HS-27A (cell line): ENCODE measurements at places on chromosomes 7 and 10.

GRCh38 chr10:124359336-124359832, 59.3 kb downstream of the OAT start:
- no peak for DNase-seq

DNA sequence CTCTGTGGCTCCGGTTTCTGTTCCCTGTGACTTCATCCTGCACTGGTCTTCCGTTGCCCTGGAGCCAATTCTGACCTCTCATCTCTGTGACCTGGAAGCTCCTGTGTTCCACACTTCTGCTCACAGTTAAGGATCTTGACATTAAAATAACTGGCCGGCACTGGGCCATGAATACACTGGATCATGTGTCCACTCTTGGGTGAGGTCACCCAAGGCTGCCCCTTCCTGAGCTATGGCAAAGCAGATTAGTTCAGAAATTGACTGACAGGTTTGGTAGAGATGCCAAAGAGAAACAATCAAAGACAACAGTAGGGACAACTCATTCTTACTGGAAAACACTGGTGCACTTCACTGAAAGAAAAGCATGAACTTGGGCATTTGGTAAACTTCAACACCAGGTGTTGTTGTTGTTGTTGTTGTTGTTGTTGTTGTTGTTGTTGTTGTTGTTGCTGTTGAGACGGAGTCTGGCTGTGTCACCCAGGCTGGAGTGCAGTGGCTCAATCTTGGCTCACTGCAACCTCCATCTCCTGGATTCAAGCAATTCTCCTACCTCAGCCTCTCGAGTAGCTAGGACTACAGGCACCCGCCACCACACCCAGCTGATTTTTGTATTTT, 36.7 kb upstream of the GRID1 start:
- no peak for DNase-seq

DNA sequence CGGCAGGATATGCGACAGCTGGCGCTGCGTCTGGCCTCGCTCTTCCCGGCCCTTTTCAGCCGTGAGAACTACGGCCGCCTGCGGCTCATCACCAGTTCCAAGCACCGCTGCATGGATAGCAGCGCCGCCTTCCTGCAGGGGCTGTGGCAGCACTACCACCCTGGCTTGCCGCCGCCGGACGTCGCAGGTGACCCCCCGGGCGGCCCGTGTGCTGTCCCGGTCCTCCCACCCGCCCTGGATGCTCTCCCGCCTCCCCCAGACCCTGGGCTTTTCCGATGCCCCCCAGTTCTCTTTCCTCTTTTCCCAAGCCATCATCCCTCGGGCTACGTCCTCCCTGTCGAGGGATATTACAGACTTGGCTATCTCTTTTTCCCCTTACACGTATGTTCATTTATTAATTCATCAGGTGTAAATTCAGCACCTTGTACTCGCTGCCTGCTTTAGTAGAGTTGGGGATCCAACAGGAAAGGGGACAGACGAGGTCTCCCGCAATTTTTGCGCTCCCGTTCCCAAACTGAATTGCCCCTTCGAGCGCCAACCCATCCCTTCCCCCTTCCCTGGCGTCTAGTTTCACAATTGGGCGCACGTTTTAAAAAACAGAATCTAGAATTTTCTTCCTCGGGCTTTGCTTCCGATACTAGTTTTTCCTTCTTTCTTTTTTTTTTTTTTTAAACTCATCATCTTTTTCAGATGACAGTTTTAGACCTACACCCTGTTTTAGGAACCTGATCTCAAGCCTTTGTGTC, 846 bp downstream of the MINPP1 start:
- DNase-seq, result no peak

GRCh38 chr7:41977151-41977651, 259.8 kb downstream of the GLI3 start:
- DNase-seq, result no peak

DNA sequence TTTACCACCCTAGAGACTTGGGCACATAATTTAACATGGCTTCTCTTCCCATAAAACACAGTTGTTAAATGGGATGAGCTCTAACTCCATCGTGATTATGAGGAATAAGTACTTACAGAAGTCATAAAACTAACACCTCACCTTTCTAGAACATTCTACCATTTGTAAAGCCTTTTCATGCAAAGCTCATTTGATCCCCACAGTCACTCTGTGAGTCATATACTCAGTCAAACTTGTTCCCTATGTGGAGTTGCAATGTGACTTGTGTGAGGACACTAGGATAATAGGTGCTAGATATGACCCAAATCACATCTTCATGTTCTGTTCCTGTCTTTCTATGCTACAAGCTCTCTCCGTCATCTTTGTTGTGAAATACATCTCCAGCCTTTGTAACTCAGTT, 371.7 kb downstream of the WDR11 start:
- DNase-seq, result no peak

- peak; percentile 49 for DNase-seq
These were observed 39.0 kb downstream of the ADK start for GRCh38 chr10:74189999-74190421.

- no peak for DNase-seq
These were observed 13.8 kb upstream of the INPP5A start for GRCh38 chr10:132523561-132524442.

GRCh38 chr7:25087855-25088254, 37.2 kb downstream of the CYCS start:
- DNase-seq, result no peak

- no peak for DNase-seq
These were observed 2.7 kb downstream of the CALHM2 start for GRCh38 chr10:103449208-103450144.

- DNase-seq, result no peak
These were observed at the start of gene ADAMTS14 for GRCh38 chr10:70672165-70673042. Gene ADAMTS14, plus strand, starts transcription at chr10:70672506. Its CDS starts 297 bp downstream, at chr10:70672803.

DNA sequence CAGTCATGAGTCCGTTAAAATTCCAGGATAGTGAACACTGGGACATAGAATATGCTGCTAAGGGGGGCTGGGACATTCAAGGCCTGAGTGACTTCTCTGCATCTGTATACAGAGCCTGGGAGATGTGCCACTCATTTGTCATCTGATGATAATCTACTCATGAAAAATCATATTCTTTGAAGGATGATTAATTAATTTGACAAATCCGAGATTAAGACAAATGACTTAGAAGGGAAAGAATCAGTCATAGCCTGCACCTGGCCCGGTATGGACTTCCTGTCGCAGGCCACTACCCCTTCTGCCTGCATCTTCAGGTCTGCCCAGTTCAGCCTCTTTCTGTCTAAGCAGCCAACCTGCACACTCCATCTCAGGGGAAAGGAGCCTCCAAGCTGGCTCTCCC, 18.8 kb upstream of the FAM170B start:
- DNase-seq, result no peak

GRCh38 chr7:159121068-159121467, 23.6 kb downstream of the VIPR2 start:
- no peak for DNase-seq

- no peak for DNase-seq
These were observed 1008.6 kb downstream of the NRG3 start for GRCh38 chr10:82883603-82884002.

DNA sequence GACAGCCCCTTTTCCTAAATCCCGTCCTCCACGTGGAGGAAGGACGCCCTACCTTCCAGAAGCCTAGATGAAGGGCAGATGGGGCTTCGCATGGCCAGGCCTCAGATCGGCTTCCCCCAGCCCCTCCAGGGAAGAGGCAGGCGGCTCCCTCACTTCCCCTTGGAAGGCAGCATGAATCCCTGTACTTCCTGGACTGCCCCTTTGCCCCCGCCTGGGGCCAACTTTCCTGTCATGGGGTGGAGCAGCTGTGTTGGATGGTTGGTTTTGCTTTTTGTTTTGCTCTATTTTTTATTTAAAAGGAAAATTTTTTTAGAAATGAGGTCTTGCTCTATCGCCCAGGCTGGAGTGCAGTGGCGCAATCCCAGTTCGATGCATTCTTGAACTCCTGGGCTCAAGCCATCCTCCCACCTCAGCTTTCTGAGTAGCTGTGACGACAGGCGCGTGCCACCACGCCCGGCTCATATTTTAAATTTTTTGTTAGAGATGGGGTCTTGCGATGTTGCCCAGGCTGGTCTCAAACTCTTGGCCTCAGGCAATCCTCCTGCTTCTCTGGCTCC, 27.2 kb downstream of the GTF2IRD1 start:
- no peak for DNase-seq

GRCh38 chr7:150413640-150414081, 34.5 kb downstream of the ZNF775 start:
- DNase-seq, result no peak

GRCh38 chr10:107139237-107139636, 25.3 kb downstream of the SORCS1 start:
- no peak for DNase-seq

GRCh38 chr10:97060441-97061084, 125.2 kb downstream of the SLIT1 start:
- no peak for DNase-seq

- DNase-seq, result no peak
These were observed 140.5 kb downstream of the FGFR2 start for GRCh38 chr10:121457729-121458128.

DNA sequence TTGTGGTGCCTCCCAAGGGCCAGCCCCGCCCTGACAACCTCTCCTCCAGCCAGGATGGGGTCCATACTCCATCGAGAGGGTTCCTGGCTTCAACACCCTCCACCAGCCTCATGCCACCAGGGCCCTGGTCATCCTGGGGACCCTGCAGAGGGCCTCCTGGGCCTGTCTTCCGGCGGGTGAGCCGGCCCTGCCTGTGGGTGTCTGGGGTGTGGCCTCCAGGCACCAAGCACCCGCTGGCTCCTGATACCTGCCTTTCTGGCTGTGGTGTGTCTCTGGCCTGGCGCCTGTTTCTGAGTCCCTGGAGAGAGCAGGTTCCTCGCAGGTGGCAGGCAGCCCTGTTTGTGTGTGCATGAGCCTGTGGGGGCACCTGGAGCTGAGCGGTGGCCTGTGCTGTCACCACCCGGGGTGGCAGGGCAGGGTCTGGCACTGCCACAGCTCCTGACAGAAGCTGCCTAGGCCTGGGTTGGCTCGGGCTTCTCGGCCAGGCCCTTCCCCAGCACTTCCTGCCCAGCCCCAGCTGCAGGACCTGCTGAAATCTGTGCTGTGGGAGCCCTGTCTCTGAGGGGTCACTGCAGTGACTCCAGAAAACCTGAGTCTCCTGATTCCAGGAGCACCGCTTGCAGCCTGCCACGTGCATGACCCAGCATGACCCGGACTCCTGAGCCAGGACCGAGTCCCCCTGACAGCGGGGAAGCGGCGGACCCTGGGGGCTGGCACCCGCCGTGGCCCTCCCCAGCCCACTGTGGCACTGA, 18.4 kb downstream of the ADAM8 start:
- no peak for DNase-seq

- DNase-seq, result no peak
These were observed 203.9 kb downstream of the FRMD4A start for GRCh38 chr10:14126697-14127440.

- DNase-seq, result no peak
These were observed 22.7 kb upstream of the EEPD1 start for GRCh38 chr7:36130236-36130945.

- DNase-seq, result no peak
These were observed 296.3 kb upstream of the NPSR1 start for GRCh38 chr7:34361663-34362250.

GRCh38 chr7:3294432-3295100, 6.5 kb upstream of the SDK1 start:
- DNase-seq, result no peak

DNA sequence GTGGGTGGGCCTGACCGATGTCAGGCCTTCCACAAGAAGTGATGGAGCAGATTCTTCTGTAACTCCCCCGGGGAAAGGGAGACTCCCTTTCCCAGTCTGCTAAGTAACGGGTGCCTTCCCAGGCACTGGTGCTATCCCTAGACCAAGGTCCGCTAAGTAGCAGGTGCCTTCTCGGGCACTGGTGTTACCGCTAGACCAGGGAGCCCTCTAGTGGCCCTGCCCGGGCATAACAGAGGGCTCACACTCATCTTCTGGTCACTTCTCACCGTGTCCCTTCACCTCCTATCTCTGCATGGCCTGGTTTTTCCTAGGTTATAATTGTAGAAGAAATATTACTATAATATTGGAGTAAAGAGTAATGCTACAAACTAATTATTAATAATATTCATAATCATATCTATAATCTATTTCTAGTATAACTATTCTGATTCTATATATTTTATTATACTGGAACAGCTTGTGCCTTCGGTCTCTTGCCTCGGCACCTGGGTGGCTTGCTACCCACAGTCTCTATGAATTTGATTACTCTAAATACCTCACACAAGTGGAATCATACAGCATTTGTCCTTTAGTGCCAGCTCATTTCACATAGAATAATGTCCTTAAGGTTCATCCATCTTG, 1378.7 kb downstream of the XPNPEP1 start:
- peak; percentile 3 for DNase-seq

- no peak for DNase-seq
These were observed 22.6 kb upstream of the PSAP start for GRCh38 chr10:71873582-71874211.

DNA sequence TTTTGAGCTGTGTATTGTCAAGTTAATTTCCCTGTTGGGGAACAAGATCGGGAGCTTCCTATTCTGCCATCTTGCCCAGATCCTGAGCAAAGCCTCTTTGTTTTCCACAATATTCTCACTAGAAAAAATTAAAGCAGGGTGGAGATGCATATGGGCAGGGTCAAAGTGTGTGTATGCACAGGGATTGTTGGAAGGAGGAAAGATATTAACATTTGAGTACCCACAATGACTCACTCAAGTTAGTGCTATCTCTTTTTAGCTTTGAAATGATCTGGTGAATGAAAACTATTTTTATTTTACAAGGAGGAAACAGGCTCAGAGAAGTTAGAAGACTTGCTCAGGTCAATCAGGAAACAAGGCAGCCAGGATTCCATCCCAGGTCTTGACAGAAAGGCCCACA, 6.7 kb upstream of the BTBD16 start:
- no peak for DNase-seq

GRCh38 chr7:98992076-98992475, 113.7 kb downstream of the TRRAP start:
- DNase-seq, result no peak

DNA sequence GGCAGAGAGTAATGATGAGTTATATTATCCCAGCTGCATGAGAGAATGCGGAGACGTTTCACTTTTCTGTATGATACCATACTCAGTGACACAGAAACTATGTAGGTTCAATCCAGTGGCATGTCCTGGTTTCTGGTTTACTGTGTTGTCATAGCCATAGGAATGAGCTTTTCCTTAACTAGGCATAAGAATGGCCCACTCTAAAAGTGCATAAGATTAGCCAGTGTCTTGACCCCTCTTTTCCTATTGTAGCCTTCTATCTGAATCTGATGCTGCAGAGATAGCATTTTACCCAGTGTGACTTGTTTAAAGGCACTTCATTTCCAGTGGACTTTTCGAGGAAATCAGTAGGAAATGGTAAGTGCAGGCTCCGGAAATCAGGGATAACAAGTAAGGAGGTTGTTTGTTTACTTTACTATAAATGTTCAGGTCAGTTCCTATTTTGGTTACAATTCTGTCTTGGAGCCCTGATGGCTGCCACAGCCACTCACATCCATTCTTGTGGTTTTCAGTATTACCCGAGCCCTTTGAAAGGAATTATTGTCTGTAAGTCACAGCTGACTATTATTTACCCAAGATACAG, 70.5 kb downstream of the SEMA3A start:
- peak; percentile 27 for DNase-seq

DNA sequence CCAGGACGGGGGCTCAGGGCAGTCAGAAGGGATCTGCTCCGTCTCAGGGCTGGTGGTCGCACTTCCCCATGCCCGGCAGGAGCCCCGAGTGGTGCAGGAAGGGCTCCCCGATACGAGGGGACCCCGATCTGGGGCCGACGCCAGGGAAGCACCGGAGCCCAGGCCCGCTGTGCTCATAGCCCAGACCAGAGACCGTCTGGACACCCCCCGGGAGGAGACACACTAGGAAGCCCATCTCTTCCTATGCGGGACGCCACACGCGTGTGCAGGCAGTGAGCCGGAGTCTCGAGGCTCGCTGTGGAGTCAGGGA, 39.7 kb upstream of the PDGFA start:
- DNase-seq, result no peak
